ENCODE measurements at places on chromosomes 13 and 19.

GRCh38 chr13:94431987-94432386 is 47.5 kb downstream of the DCT start:
- DNase-seq, result no peak

GRCh38 chr19:45938733-45939319 is 24.2 kb upstream of the NANOS2 start:
- DNase-seq, result no peak

DNA sequence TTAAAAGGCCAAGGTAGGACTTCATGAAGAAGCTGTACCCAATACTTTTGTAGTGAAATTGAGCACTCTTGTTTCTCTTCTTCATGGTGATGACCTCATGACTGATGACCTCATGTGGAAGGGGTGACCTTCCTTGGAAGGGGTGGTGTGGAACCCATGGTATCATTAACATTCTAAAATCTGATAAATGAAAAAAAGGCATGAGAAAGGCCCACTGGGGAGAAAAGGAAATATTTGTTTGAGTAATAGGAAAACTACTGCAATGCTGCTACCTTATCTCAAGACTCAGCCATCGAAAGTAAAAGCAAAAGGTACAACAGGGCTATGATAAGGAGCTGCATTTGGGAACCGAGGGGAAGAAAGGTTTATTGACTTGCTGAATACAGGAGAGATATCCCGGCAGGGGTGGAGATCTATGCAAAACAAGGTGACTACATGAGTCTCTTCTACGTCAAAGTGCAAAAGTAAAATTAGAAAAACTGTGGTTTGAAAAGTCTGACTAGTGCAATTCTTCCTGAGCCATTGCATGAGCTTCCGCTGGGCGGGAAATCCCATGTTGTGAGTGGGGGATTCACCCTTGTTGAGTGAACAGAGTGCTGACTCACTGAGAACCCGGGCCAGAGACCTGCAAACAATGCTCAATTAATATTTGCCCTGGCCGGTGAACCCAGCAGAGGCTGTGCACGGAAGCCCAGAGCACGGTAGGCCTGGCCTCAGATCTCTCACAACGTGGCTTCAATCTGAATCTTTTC is 138.9 kb upstream of the RFC3 start:
- DNase-seq, result no peak

GRCh38 chr13:29878101-29878500 is 27.7 kb upstream of the UBL3 start:
- DNase-seq, result no peak

DNA sequence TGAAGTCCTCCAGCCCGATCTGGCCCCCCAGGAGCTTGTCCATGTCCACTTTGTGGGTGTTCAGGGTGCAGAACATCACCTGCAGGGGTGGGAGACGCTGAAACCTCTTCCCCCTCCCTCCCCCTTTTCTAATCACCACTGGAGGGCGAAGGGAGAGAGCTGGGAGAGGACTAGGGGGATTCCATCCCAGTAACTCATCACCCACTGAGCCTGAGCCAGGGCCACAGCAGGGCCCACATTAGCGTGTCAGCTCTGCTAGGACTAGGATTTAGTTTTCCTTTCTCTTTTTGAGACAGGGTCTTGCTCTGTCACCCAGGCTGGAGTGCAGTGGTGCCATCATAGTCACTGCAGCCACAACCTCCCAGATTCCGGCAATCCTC is 5.5 kb upstream of the PTGER1 start:
- DNase-seq, result no peak

DNA sequence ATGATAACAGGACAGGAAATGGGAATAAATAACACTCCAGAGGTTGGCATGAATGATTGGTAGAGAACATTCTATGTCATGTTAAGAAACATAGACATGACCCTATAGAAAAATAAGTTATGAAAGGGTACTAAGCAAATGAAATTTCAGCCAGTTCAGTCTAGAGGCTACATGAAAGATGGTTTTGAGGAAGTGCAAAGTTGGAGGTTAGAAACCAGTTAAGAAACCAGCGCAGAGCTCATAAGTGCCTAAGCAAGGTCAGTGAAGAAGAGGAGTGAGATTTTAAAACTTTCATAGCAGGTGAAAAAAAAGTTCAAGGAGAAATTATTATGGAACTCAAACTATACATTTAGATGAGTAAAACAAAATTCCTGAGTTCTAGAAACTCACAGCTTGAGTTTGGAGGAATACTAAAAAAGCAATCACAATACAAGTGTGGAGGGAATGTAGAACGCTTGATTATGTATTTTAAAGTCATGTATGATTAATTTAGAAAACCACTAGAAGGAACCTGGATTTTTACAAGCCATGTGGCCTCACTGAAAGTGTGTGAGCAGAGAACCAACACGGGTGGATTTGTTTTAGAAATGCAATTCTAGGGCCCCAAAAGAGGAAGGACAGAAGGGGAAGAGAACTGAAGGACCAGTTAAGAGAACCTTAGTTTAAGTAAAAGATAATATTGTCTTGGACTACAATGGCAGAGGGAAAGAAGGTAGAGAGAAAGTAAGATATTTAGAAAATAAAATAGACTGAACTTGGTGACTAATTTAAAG is 162.4 kb downstream of the PCDH20 start:
- no peak for DNase-seq

DNA sequence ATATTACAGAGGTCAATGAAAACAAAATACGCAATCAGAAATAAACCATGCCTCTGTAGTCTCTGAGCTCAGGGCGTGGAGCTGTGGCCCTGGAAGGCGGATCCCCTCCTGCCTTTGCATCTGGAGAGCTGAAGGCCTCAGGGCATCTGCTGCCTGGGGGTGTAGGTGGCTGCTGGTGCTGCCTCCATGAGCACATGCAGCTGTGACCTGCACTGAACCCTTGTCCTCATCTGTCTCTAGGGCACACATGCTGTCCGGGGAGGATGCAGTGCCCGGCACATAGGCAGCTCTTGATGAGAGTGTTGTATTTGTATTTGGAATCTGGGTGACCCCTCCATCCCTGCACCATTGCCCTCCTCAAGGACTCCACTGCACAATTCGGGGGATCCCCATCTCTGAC is 185.7 kb downstream of the TEX29 start:
- no peak for DNase-seq

DNA sequence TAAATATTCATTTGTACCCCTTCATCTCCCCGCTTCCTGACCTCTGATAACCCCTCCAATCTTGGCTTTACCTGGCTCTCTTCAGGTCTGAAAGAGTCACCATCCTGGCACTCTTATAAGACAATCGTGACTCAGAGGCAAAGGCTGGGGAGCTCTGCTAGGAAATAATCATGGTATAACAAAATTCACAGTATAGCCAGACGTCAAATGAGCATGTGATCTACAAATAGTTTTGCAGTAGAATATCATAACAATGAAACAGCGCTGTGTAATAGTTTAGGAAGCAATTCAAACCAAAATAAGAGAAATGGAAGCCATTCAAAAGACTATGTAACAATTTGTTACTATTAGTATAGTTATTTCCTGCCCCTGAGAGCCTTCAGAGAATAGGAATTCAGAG is 34.2 kb downstream of the RXFP2 start:
- DNase-seq, result no peak

DNA sequence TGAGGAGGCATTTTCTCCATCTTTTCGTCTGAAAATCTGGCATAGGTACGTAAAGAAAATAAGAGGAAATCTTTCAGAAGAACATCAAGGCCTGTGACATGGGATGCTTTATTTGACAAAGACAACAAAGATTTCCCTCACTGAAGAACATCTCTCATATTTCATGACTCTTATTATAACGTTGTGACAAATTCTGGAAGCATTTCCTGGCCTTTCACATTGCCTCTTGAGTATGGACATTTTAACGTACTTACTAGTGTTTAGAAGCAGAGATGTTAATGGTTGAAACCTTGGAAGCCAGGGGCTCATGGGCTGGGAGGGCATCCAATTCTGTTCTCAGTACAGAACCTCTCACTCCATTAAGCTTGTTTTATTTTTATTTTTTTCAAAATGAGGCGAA is 210.8 kb downstream of the DCT start:
- no peak for DNase-seq

DNA sequence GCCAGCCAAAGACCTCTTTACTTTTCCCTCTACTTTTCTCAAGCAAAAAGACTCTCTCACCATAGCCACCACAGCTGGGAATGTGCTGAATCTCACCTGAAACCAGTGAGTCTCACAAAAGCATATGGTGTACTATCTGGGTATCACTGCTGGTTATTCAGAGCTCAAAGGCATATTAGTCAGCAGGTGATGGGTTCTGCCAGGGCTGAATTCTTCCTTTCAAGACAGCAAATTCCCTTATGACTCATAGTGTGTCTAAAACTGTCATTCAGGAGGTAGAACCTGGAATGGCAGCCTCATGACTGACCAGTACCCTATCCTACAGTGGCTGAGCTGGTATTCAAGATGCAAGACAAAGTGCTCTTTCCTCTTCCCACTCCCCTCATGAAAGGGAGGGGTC is 2859.1 kb downstream of the PCDH9 start:
- no peak for DNase-seq

DNA sequence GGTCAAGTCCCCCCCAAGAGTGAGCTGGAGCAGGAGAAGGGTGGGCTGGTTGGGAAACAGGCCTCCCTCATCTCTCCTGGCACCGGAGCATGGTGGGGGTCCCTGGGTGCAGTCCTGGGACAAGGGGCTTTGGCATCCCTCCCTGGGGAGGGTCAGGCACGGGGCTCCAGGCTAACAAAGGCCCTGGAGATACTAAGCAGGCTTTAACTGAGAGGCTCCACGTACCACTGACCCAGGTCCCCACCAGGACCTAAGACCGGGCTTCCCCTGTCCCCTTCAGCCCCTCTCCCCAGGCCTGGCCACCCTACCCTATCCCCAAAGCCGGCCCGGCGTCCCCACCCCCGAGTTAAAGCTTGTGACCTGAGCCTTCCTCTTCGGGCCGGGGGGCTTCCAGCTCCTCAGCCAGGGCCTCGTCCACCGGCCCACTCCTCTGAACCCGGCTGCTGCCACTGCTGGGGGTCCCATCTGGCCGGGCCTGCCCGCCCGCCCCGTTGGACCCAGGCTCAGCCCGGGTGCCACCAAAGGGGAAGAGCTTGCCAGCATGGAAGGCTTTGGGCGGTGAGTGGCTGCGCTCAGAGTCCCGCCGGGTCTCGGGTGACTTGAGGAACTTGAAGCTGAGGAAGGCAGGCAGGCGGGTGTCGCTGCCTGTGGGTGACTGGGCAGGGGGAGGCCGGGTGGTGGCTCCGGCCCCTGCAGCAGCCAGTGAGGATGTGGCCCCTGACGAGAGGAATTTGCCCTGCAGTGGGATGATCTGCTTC is 10.1 kb downstream of the ANO8 start:
- no peak for DNase-seq

- no peak for DNase-seq
Measured at GRCh38 chr19:35977446-35978222, 17.4 kb upstream of the SDHAF1 start.

DNA sequence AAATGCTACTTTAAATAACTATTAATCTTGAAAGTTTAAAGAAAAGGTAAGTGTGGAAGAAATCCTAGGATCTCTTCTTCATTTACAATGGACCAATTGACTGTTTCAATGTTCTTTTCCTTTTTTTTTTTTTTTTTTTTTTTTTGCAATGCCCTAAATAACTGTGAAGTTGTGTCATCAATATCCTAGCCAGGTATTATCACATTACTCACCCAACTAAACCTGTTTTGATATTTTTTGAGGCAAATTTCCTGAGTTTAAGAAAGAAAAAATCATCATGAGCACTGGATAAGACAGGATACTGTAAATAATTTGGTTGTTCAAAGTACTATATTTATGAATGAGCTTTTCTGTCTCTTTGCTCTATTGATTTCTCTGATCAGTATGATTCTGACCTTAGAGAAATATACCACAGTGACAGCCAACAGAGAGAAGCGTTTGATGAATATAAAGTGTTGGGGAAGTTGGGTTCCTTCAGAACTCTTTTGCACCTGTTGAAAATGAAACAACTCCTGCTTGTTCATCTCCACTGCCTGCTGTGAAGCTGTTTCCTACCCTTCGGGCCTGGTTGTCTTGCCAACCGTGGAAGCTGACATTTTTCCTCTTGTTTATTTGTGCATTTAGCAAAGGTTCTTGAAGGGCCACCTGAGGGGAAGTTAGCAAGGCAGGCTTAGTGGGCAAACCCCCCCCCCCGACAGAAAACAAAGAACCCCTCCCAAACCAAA is 1220.5 kb upstream of the SLC10A2 start:
- no peak for DNase-seq

- DNase-seq, result no peak
Measured at GRCh38 chr13:103370790-103371189, 304.6 kb upstream of the SLC10A2 start.

GRCh38 chr19:33720691-33721682 is 75.7 kb upstream of the KCTD15 start:
- DNase-seq, result no peak

DNA sequence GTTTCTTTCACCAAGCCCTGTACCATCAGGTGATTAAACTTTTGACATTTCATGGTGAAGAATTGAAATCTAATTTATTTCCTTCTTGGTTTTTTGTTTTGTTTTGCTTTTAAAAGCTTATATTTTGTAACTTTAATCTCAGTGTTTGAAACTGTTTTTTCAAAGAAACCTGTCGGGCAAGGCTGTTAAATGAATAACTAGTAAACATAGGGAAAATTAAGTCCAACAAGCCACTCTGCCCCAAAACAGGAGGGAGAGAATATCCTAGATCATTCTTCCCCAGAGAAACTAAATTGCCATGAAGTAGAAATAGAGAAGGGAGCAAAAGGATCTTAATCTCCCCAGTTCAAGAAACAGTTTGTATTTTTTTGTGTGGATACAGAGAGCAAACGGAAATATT is 98.2 kb downstream of the FREM2 start:
- no peak for DNase-seq

DNA sequence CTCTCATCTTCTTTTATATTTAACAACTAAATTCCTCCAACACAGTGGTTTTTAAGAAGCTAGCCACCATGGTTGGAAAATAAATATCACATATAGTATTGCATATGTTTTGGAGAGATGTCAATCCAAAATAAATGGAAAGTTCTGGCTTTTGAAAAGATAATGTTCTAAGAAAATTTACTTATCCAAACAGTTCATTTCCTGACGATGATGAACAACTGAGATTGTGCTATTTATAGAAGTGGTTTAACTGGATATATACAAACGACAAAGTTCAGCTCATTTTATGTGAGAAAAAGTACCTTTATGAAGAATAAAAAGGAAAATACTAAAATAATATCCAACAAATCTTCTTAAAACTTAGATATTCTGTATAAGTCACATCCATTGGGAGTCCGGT is 174.7 kb downstream of the MZT1 start:
- no peak for DNase-seq

- no peak for DNase-seq
Measured at GRCh38 chr13:59413126-59413525, 750.6 kb downstream of the DIAPH3 start.

GRCh38 chr13:75541287-75541686 is 3.6 kb upstream of the COMMD6 start:
- DNase-seq, result no peak

- DNase-seq, result peak; percentile 44
Measured at GRCh38 chr13:20608438-20609020, 41.6 kb downstream of the IFT88 start.

- no peak for DNase-seq
Measured at GRCh38 chr19:15198951-15199660, 1.7 kb downstream of the NOTCH3 start.
